Stimulated activated CD8-positive, alpha-beta memory T cell treated with anti-CD3 and anti-CD28 coated beads, Interleukin-4, amount 100 ng/mL, for 1 hour (primary cell): ENCODE measurements at places on chromosomes 7 and 10.

GRCh38 chr10:132959559-132959961 is 17.2 kb upstream of the CFAP46 start:
- no peak for DNase-seq

DNA sequence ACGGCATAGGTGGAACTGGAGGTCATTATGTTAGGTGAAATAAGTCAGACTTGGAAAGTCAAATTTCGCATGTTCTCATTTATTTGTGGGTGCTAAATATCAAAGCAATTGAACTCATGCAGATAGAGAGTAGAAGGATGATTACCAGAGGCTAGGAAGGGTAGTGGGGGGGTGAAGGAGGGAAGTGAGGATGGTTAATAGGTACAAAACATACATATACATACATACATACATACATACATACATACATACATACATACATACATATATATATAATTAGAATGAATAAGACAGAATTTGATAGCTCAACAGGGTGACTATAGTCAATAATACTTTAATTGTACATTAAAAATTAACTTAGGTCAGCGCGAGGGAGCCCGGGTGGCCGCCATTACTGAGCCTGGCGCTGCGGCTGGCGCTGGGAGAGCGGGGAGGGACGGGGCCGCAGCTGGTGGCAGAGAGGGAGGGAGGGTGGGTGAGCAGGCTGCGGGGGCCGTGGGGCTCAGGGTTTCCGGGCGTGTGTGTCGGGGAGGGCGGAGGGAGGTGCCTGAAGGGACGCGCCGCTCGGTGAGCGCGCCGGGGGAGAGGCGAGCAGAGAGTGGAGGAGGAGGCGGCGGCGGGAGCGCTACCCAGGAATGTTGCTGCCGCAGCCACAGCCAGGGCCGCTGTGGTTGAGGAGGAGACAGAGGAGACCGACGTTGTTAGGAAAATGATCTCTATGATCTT is 85.8 kb upstream of the EGFR start:
- no peak for DNase-seq

- no peak for DNase-seq
Observed at GRCh38 chr10:30784897-30785605, 155.5 kb upstream of the LYZL2 start.

- no peak for DNase-seq
Observed at GRCh38 chr7:114857605-114858004, 64.3 kb upstream of the MDFIC start.

- DNase-seq, result no peak
Observed at GRCh38 chr10:129741280-129741977, 222.6 kb downstream of the EBF3 start.

DNA sequence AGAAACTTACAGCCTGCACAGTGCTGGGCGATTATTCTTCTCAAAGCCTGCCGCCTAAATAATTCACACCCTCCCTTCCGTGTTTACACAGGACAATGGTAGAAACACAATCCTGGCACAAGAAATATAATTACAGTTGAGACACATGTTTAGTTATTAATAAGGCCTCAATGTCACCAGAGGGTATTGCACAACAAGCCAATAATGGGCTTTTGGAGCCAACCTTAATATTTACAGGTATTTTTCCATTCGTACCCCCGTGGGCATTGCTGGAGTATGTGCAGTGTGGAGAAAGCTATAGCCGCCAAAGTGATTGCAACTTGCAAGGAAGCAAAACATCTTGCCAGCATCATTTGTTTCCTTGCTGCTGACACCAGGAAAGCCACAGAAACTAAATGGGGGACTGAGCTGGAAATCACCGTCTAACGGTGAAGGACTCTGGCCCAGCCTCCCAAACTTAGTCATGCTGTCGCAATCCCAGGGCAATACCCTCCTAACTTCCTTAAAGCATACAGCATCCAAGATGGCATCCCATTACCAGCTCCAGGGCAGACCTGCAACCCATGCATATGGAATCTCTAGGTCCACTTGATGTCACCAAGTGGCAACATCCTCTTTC is 8.6 kb downstream of the CALN1 start:
- no peak for DNase-seq

DNA sequence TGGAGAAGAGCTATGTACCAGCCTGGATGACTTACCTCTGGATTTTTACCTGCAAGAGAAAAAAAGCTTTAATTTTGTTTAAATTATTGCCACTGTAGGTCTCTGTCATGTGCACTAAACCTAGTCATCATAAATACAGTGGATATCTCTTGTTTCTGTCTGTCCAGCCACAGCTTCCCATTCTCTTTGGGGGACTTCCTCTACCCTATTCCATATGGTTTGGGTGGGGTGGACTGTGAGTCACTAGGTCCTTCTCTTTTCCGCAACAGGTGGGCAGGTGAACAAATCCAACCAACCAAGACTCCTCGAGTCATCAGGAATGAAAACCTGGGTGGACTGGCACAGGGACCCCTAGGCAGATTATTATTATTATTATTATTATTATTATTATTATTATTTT is 87.3 kb upstream of the CYTH3 start:
- DNase-seq, result no peak

DNA sequence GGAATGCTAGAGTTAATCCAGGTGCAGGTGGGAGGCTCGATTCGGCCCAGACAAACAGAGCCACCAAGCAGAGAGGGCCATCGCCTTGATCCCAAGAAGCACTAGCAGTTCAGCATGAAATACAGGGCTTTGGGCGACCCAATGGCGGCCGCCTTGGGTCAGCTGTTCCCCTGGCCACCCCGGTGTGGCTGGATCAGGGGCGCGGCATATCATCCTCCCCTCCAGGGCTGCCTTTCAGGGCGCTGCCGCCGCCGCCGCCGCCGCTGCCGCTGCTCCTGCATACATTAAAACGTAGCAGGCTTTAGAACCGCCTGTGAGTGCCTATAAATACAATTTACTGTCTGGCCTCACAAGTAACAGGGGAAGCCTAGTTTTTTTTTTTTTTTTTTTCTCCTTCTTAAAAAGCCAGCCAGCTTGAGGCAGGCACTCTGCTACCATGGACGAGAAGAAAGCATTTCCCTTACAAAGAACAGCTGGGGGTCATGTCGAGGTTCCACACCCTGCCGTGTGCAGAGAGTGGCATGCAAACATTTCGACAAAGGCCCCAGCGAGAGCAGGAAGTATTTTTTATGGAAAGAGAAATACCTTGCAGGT is 57.7 kb upstream of the EFCAB10 start:
- DNase-seq, result no peak

DNA sequence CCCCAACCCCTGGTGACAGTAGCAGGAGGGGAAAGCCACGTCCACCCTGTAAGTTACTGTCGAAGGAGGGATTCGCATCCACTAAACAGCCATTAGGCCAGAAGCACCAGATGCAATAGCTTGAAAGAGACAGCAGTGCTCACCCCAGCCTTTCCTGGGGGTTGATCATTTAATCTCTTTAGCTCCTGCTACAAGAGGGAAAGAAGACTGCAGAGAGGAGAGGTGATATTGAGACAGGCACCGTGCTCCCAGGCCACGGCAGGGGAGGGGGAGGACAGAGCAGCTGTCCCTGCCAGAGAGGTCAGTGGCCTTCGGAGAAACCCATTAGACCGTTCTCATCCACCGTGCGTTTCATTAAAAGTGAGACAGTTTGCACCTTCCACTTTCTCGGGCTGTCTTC is 148.3 kb downstream of the CDH23 start:
- no peak for DNase-seq

GRCh38 chr10:35217455-35217854 is 90.8 kb downstream of the CREM start:
- no peak for DNase-seq

- no peak for DNase-seq
Observed at GRCh38 chr10:59709395-59710125, at the start of gene SLC16A9. SLC16A9 (minus strand) TSS chr10:59709850; CDS start chr10:59684291, 25,559 bp downstream.

DNA sequence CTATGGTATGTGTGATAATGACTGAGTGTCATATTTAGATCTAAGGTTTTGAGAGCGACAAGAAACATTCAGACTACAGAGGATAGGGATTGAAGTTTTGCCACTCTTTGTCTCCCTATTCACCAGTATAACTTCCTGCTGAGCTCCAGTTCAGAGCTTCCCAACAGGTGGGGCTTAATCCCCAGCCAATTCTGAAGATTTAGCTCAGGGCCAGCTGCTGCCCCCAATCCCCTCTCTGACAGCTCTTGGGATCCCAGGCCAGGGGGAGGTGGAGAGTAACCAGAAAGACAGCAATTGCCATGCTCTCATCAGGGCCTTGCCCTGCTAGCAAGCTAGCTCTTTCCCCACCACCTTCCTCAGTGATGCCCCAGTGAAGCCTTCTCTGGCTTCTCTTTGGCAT is 57.8 kb downstream of the TRIL start:
- no peak for DNase-seq

DNA sequence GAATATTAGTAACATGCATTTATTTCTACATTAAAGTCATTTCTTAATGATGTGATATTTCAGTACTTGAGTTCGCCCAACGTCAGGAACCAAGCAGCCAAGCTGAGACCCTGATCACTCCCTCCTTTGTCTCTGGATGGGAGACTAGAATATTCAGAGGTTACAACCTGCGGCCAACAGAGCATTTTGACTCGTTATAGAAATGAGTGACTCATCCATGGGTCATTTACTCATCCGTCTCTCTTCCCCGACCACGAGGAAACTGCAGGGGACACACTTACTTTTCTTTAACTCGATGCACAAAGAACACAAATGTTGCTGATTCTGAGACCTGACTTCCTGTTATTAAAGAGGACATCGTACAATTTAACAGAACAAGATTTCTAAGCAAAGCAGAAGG is 343.3 kb downstream of the FRMD4A start:
- DNase-seq, result no peak

DNA sequence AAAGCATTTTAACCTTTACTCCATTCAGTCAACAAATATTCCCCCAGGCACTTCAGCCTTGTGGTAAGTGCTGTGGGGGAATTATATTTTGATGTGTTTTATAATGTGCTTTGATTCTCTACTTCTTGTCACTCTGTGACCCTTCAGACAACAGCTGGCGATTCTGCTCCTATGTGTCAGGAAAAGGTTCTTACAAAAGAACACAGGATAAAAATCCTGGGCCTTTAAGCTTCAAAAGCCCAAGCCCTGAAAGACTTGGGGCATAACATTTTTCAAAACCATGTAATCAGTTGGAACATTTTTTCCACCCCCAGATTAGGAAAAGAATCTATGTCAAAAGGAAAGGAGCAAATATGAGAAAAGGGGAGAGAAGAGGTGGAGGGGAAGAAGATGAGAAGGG is 37.8 kb upstream of the LRRC17 start:
- DNase-seq, result no peak
